ENCODE measurements at places on chromosomes 5 and 9. TPM values are rescaled to one million over a fixed set of nuclear protein-coding genes. Genes with fewer than 3 reads are reported as not detected.

SH3TC2 gene
- polyA plus RNA-seq, result 3.5 TPM

PLCXD3 gene
- not detected for polyA plus RNA-seq

SLC6A19 gene
- not detected for polyA plus RNA-seq

OR2V1 gene
- not detected for polyA plus RNA-seq

TMEM215 gene
- polyA plus RNA-seq, result not detected

GARNL3 gene
- 0.54 TPM for polyA plus RNA-seq

SPAAR gene
- not detected for polyA plus RNA-seq

ZDHHC11B gene
- polyA plus RNA-seq, result not detected

ACSL6 gene
- 0.01 TPM for polyA plus RNA-seq

SLC6A18 gene
- polyA plus RNA-seq, result not detected

SLC22A4 gene
- 0.87 TPM for polyA plus RNA-seq

SPATA9 gene
- polyA plus RNA-seq, result not detected

LVRN gene
- 0.01 TPM for polyA plus RNA-seq

Measured in foreskin keratinocyte (primary cell).